CD4-positive, alpha-beta T cell treated with Interleukin-1 beta for 1 hour (primary cell): ENCODE measurements at places on chromosomes 11 and 22.

- no peak for DNase-seq
Observed at GRCh38 chr11:118636569-118637290, 29.3 kb downstream of the PHLDB1 start.

DNA sequence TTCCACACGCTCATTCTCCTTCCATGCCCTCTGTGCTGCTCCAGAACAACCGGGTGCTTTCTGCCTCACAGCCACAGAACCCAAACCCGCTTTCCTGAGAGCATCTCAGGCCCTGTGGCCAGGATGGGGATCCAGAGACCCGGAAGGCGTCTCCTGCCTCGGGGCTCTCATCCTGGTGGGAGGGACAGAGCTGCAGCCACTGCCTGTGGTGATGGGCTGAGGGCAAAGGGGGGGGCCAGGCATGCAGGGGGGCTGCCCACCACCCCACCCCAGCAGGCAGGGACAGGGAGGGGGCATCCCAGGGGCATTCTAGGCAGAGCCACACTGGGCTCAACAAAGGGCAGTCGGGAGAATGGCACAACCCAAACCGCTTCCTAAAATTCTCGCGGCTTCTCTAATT, 41.4 kb downstream of the CERK start:
- no peak for DNase-seq

GRCh38 chr11:60785136-60785535, at the start of gene MS4A10:
TSS of gene MS4A10 (plus strand) at chr11:60785333. CDS start at chr11:60790336, 5,003 bp downstream.
- DNase-seq: no peak

- no peak for DNase-seq
Observed at GRCh38 chr11:62484352-62484751, 62.3 kb downstream of the AHNAK start.

DNA sequence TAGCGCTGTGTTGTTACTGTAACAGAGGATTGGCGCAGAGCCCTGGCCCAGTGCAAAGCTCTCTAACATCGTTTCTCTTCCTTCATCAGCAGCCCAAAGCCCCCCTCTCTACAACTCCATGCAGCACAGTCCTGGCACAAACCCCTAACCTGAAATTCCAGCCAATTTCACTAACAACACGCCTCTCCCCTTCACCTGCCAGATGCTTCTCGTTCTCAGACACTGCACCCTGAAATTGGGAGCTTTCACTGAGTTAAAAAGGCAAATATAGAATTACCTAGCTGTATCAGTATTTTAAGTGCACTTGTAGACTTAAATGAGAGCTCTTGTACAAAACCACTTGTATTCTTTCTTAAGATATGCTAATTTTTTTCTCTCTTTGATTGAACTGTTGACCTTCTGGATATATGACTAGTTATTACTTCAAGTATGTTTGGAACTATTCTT, 16.3 kb downstream of the GRAP2 start:
- no peak for DNase-seq

- no peak for DNase-seq
Observed at GRCh38 chr22:19795617-19796008, 35.0 kb downstream of the TBX1 start.

DNA sequence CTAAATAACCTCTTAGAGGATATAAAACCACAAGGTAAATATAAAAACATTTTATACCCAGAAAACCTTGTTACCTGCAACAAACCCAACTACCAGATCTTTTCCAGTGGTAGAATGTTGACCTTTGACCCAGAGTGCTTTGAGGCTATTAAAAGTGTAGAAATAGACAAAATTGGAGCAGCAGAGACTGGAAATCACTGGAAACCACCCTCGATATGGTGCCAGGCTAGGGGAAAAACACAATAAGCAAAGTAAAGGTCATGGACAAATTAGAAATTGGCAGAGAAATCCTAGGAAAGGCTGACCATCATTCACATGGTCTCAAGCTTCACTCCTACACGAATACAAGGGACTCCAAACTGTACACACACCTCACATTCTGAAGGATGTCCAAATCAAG, 26.7 kb downstream of the SLC25A17 start:
- no peak for DNase-seq
